SJCRH30 (cell line): ENCODE measurements at places on chromosomes 7 and 10. TPM values are rescaled to one million over a fixed set of nuclear protein-coding genes. Genes with fewer than 3 reads are reported as not detected.

GRCh38 chr10:85978566-85979358 lies 387.8 kb downstream of the GRID1 start:
- DNase-seq, result no peak

- DNase-seq, result no peak
Observed at GRCh38 chr10:44907556-44907955, 3.6 kb upstream of the TMEM72 start.

DNA sequence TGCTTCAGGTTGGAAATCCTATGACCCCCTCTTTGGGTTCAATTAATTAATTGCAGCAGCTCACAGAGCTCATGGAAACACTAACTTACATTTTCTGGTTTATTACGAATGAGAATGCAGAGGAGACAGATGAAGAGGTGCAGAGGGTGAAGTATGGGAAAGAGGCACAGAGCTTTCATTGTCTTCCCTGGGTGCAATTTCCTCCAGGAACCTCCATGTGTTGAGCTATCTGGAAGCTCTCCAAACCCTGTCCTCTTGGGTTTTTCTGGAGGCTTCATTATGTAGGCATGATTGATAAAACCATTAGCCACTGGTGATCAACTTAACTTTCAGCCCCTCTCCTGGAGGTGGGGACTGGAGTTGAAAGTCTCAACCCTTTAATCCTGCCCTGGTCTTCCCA lies 133.0 kb upstream of the AUTS2 start:
- DNase-seq, result no peak

- peak; percentile 15 for DNase-seq
Observed at GRCh38 chr7:149625947-149626392, 128.4 kb upstream of the ZNF746 start.

- DNase-seq, result no peak
Observed at GRCh38 chr7:3109311-3109915, 65.7 kb upstream of the CARD11 start.

GRCh38 chr7:89772276-89772675 lies 382.0 kb upstream of the STEAP1 start:
- DNase-seq, result no peak

DNA sequence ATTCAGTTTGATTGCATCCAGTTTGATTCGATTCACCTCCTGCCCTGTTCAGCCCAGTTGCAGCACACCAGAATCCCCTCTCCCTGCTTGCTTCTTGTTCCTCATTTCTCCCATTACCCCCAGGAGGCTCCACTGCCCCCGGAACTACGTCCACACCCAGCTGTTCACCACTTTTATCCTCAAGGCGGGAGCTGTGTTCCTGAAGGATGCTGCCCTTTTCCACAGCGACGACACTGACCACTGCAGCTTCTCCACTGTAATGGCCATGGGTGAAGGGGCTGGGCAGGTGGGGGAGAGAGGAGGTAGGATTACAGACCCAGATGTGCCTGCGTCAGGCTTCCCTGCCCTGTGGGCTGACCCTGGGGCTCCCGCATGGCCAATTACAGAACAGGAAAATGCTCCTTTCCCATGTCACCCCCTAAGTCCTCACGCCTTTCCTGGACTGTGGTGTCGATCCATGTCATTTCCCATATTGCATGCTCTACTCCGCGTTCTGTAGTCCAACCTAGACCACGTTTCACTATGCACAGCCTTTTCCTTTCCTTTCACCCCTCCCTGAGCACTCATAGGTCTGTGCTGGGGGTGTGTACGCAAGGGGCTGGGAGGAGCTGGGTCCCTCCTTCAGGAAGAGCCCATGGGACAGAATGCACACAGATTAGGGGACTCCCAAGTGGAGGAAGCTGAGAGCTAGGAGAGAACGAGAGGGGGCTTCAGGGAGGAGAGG lies 8.2 kb downstream of the GHRHR start:
- DNase-seq, result no peak

DNA sequence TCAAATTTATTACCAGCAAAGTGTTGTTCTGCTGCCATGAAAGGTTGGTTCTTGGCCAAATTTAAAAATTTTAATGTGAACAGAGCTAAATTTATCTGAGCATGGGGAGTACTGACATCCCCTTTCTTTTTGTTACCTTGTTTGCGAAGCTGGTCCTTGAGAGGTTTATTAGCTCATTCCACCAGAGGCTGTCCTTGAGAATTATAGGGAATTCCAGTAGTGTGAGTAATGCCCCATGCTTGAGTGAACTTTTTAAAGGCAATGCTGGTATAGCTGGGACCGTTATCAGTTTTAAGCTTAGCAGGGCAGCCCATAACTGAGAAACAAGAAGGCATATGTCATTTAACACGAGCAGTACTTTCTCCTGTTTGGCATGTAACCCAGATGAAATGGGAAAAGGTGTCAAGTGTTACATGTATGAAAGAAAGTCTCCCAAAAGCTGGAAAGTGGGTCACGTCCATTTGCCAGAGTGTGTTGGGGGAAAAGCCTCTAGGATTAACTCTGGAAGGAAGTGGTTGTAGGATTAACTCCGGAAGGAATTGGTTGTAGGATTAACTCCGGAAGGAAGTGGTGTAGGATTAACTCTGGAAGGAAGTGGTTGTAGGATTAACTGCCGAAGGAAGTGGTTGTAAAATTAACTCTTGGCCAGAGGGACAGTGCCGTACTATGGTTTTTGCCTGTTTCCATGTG lies 37.3 kb upstream of the AKR1C2 start:
- no peak for DNase-seq

DNA sequence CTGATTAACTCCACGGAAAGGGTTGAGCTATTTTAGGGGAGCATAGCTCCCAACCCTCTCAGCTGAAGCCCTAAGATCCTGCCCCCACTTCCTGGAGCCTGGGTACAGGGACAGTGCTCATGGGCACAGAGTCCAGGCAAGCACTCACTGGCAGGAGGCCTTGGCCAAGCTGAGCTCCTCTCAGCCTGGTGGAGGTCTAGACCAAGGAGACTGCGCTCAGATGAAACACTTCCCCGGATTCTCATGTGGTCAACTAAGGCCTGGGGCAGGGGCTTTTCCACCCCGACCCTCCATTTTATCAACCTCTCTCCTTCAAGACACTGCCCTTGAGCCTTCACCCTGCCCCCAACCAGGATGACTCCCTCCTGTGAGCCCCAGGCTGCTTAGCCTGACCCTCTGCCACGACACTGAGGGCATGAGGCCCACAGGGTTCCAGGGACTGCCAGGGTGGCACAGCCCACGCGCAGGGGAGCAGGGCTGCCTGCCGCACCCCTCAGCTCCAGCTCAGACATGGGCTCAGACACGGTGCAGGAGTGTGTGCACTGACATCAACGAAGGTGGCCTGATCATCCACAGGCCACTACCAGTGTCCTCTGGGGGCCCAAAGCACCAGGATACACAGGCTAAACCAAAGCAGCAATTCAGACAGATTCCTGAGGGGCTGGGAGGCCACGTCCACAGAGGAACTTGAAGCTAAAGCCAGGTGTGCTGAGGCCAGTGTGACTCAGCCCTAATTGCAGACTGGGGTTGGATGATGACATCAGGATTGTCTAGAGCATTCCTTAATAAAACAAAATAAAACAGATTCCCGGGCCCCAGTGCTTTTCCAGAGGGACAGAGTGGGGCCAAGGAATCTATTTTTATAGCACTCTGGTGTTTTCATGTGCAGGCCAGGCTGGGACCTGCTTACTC lies 18.8 kb downstream of the CHAT start:
- DNase-seq, result no peak

LGI1 gene
- not detected in 2 replicates for total RNA-seq

ATP6V0A4 gene
- total RNA-seq, result 1.3 and 2.4 TPM in 2 replicates

UTF1 gene
- not detected in 2 replicates for total RNA-seq
